Renal pelvis (tissue), 12 donors: ENCODE measurements at places on chromosomes 16 and 17.

DNA sequence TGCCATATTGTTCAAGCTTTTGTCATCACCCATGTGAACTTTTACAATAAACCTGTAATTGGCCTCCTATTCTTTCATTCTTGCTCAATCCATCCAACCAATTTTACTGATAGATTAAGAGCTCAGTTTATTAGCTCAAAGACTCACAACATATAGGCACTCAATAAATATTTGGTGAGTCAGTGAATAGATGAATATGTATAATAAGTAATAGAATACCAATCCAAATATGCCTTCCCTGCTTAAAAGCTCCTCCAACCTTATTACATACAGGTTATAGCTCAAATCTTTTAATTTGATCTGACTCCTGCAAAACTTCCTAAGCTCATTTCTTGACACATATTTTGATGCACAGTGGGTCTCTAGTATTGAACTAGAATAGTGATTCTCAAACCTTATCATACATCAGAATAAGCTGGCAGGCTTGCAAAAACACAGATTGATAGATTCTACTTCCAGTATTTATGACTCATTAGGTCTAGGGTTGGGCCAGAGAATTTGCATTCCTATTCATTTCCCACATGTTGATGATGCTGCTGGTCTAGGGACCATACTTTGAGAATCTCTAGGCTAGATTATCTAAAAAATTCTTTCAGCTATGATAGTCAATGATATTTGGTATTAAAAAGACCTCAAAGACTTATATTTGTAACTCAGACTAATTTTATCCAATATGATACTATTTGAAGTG, 114.4 kb downstream of the PCTP start:
- no peak for DNase-seq

DNA sequence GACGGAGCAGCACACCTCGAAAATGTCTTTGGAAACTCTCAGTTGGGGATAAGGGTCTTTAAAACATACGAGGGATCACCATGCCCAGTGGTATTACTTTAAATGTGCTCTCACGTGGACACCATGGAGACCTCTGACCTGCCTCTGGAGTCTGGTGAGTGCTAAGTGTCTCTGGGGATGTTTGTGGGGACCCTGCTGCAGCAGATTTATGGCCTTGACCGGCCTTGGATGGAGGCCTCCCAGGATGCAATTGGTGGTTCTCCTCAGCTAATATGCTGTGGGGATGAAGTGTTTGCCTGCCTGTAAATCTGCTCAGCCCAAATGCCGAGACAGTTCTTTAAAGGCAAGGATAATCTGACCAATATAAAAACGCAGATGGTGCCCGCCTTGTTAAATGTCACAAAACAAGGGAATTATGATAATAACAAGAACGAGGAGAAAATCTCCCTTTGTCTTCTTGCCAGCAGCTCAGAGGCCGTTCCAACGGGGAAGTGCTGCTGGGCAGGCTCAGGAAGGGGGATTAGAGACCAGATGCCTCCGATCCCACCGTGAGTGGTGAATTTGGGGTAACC, 154.4 kb downstream of the ABCC12 start:
- DNase-seq, result peak; percentile 12

- no peak for DNase-seq
Measured at GRCh38 chr17:66786107-66786506, 48.8 kb upstream of the CACNG5 start.

- DNase-seq, result peak; percentile 60
Measured at GRCh38 chr17:35849469-35850348, 19.0 kb downstream of the HEATR9 start.

DNA sequence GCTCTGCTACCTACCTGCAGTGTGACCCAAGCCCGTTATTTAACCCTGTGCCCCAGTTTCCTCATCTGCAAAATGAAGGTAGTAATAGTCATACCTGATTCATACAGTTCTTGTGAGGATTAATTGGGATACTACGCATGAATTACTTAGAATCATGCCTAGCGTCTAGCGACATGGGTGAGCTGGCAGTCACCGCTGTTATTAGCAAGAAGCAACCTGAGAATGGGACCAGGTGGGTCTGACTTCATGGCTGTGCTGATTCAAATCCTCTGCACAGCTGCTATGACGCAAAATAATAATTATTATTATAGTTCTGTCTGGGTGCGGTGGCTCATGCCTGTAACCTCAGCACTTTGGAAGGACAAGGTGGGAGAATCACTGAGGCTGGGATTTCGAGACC, 7.9 kb downstream of the SOCS1 start:
- no peak for DNase-seq

GRCh38 chr17:49191917-49192741, 18.2 kb downstream of the GNGT2 start:
- peak; percentile 89 for DNase-seq

- no peak for DNase-seq
Measured at GRCh38 chr16:49051576-49051975, 230.1 kb downstream of the CBLN1 start.

- no peak for DNase-seq
Measured at GRCh38 chr17:71760062-71760720, 360.6 kb upstream of the SOX9 start.

DNA sequence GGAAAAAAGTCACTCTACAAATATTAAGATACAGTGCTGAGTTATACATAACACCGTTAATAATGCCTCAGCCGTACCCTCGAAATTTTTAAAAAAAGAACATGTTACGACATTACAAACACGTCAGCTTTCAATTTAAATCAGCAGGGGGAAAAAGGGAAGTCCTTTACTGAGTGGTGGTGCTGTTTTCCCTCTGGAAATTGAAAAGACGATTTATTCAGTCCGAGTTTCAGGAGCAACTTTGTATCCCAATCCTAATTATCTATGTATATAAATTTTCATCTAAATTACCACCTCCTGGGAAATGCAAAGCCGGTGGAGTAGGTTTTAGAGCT, 1.3 kb downstream of the NETO2 start:
- DNase-seq, result peak; percentile 12

- no peak for DNase-seq
Measured at GRCh38 chr16:70805787-70806186, 4.8 kb upstream of the VAC14 start.

DNA sequence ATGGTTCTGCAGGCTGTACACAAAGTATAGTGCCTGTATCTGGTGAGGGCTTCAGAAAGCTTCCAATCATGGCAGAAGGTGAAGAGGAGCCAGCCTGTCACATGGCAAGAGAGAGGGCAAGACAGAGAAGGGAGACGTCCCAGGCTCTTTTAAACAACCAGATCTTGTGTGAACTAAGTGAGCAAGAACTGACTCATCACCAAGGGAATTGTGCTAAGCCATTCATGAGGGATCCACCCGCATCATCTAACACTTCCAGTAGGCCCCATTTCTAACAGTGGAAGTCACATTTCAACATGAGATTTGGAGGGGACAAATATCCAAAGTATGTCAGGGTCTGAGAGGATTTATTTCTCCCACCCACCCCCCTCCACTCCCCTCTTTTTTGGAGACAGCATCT, 56.2 kb upstream of the ELAC2 start:
- DNase-seq, result no peak

DNA sequence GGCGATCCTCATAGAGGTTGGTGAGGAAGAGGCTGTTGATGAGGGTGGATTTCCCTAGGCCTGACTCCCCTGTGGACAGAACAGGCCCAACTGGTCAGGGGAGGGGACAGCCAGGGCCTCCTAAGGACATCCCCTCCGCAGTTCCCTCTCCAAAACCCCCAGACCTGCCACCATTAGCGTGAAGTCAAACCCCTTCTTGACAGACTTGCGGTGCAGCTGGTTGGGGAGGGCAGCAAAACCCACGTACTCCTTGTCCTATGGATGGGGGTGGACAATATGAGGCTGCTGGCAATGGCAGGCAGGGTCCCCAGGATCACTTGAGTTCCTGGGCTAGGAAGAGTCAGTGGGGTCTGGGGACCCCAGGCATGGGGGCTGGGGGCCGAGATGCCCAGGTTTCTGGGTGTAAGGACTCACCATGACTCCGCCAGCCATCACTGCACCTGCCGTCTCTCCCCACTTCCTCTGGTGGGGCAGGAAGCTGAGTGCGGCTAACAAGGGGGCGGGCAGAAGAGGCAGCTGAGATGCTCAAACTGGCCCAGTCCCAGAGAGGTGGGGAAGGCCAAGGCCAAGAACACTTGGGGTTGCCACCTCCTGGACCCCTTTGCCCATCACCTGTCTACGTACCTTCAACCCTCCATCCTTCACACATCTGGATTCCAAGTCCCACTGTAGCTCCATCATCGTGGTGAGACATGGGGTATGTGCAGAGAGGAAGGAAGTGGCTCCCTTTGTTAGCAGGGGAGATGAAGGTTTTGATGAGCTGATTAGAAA, at the start of gene SEPTIN1:
SEPTIN1 (minus strand) TSS at position 451 of the 771 bp plus-strand sequence; CDS start at position 432, 19 bp downstream.
- DNase-seq, result no peak

- no peak for DNase-seq
Measured at GRCh38 chr16:66269617-66270332, 96.7 kb upstream of the CDH5 start.

- DNase-seq, result no peak
Measured at GRCh38 chr16:72620348-72620747, 427.6 kb downstream of the ZFHX3 start.

- DNase-seq, result no peak
Measured at GRCh38 chr17:46877466-46877865, 26.1 kb downstream of the WNT9B start.

- no peak for DNase-seq
Measured at GRCh38 chr16:83345846-83346640, 461.7 kb upstream of the HSBP1 start.

DNA sequence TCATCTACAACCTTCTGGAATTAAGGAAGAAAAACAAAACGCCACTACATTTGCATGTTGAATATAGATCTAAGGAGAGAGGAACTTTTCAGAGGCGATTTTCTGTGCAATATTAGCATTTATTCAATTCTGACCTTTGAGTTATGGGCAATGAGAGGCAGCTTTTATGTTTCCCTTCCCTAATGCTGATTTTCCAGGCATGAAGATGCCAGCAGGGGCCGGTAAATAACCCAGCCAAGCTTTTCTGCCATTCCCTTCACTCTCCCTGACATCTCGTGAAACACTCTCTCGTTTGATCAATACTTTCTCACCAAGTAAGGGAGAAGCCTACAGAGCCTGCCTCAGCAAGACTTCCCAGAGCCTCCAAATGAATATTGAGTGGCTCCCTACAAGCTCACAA, 470.5 kb upstream of the GOT2 start:
- DNase-seq, result no peak

GRCh38 chr16:51237207-51237606, 86.1 kb upstream of the SALL1 start:
- no peak for DNase-seq

- no peak for DNase-seq
Measured at GRCh38 chr17:39194089-39194984, 3.1 kb downstream of the CACNB1 start.

GRCh38 chr17:21287703-21288449, 3.4 kb downstream of the MAP2K3 start:
- no peak for DNase-seq

GRCh38 chr16:74829637-74830036, 55.0 kb upstream of the FA2H start:
- DNase-seq, result no peak

GRCh38 chr17:77445760-77446532, 305.2 kb downstream of the SEC14L1 start:
- no peak for DNase-seq

DNA sequence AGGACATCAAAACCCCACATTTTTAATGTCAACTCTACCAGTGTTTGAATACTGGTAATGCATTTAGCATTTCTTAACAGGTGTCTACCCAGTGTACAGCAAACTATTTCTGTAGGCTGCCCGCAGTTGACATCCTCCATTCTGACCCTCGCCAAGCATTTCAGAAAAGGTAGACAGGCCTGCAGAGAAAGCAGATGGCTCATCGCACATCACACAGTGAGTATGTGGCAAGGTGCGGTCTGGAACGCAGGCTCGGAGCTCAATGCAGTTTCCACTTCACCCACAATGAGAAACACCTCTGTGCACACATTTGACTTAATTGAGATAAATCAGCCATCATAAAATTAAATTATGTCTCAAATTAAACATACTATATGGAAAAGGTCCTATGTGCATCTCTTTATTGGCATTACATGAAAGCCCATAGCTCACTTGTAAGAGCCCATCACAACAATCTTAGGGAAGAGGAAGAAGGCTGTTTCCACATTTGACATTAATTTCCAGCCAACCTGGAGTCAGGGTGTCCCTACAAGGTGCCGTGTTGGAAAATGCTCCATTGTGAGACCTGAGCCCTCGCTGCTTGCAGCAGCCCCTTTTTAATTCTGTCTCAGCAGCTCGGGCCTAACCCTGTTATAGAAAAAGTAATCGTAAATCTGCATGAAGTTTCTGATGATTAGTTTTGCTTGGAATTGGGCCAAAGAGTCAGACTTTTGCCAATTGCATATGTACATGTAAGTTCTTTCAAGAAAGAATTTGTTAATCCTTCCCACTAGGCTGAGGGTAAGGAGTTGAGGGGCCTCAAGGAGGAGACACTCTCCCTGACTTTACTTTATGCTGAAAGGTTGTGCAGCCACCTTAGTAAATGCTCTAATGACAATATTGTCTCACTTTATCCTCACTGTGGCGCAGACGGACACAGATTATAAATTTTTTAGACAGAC, 378.7 kb upstream of the DYNLRB2 start:
- no peak for DNase-seq

DNA sequence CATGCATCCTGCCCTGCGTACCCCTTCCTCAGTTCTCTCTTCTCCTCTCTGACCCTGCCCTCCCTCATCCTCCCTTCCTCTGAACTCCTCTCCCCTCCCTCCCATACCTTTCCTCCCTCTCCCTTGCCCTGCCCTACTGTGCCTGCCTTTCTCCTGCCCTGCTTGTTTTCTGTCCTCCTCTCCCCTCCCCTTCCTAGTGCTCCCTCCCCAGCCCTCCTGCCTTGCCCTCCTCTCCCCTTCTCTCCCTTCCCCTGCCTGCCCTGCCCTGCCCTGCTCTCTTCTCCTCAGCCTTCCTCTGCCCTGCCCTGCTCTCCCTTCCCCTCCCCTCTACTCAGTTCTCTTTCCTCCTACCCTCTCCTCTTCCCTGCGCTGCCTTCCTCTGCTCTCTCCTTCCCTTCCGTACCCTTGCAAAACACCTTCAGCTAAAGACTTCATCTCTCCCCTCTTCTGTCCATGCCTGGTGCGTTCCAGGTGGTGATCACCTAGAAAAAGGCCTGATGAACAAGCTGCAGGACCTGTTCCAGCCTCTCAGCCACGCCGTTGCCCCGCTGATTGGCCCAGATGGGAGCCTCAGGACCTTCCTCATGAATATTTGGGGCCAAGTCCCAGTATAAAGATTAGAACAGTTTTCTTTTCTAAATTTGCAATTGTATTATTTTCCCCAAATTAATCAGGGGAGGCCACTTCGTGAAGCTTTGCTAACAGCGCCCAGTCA, 290.5 kb downstream of the CPPED1 start:
- no peak for DNase-seq

GRCh38 chr17:1865252-1866037, 35.6 kb downstream of the RPA1 start:
- DNase-seq, result no peak
